Inflammatory macrophage (primary cell): ENCODE measurements at places on chromosomes 6 and 20.

- peak; percentile 62 for DNase-seq
Measured at GRCh38 chr6:33744001-33744848, 2.5 kb downstream of the IP6K3 start.

GRCh38 chr20:56361900-56362299, 3.1 kb downstream of the FAM210B start:
- no peak for DNase-seq

DNA sequence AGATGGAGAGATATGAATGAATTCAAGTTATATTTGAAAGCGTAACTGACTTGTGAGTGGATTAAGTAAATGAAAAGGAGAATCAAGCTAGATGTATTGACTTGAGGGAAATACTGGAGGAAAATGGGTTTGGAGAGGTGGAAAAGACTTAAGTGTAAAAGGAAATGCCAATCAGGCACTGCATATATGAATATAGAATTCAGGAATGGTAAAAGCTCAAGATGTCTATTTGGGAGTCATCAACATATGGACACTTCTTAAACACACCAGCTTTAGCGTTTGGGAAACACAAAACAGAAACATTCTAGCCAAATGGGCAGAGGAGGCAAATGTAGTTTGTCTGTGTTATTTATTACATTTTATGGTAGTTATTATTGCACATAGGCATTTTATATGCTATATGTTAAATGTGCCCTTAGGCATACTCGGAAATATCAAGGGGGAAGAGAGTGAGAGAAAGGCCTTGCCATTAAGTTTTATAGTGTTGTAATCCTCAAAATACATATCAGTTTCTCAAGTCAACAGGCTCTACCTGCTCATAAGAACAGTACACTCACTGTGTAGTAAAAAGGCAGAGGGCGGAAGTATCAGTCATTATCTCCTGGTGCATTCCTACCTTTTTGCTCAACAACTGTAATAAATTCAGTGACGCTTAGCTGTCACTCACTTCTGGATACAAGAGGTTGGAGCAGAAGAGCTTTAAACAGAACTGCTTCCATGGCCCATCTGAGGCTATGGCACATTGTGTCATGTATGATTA, 33.7 kb upstream of the ME1 start:
- no peak for DNase-seq

GRCh38 chr20:38859070-38859690, 53.7 kb downstream of the PPP1R16B start:
- peak; percentile 68 for DNase-seq

GRCh38 chr6:4732691-4733315, 43.4 kb upstream of the CDYL start:
- no peak for DNase-seq

DNA sequence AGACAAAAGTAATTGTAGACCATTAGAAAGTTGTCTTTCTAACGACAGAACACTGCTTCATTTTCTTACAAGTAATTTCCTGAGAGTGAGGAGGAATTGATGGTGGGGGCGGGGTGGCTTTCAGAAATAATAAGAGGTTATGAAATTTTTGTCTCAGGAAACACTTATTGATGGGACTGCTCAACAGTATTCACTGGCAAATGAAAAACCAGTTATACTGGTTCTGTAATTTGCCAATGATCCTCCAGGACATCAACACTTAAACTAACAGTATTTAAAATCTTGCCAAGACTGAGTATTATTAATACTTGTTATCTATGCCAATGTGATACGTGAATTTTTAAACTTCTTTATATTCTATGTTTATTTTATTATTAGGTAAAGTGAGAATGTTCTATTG, 41.8 kb upstream of the FUT9 start:
- no peak for DNase-seq

GRCh38 chr6:56995347-56995902, 40.5 kb downstream of the BEND6 start:
- no peak for DNase-seq

DNA sequence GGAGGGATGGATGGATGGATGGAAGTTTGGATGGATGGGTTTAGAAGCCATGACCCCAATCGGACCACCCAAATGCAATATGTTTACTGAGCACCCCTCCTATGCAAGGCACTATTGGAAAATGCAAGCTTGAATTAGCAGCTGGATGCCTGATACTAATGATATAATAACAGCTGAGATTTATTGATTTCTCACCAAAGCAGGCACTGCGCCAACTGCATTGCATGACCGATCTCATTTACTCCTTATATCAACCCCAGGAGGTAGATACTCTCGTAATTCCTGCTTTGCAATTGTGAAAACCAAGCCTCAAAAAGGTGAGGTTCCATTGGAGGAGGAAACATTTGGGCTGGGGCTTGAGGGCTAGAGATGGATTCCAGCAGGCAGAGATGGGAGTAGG, 89.7 kb downstream of the KCNB1 start:
- no peak for DNase-seq

DNA sequence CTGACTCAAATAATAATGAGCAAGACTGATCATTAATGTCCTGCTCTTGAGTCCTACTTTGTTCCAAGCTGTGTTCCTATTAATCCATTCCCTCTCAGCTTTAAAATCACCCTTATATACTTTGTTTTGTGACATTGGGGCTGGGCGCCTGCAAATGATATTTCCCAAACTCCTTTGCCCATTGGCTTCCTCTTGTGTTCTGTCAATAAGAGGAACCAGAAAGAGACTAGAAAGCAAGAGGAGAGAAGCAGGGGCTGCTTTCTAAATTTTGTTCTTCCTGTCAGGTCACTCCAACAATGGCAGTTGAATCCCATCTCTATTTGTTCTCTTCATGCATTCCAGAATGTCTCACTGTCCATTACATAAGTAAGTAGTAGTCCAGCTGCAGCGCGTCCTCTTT, 21.6 kb upstream of the TRIM27 start:
- no peak for DNase-seq

DNA sequence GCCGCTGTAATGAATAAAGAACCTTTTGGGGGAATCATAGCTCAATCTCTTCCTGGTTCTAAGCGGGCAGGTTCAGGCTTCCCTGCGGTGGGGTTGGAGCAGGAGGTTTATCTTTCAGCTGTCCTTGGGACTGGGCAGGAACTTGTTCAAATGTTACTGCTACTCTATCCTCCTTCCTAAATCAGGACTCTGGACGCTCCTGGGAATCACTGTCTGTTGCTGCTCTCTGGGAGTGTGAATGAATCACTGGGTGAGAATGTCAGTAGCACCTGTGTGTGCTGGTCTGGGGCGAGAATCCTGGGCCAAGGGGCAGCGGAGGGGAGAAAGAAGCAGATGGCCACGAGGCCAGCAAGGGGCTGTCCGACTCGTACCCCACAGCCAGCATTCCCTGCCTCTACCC, 65.4 kb upstream of the ZNFX1 start:
- DNase-seq, result no peak

GRCh38 chr20:14918976-14919375, 581.6 kb upstream of the FLRT3 start:
- no peak for DNase-seq

- DNase-seq, result no peak
Measured at GRCh38 chr20:10537850-10538480, 102.9 kb downstream of the SLX4IP start.

GRCh38 chr20:58994390-58995159, 12.5 kb downstream of the CTSZ start:
- DNase-seq, result no peak

DNA sequence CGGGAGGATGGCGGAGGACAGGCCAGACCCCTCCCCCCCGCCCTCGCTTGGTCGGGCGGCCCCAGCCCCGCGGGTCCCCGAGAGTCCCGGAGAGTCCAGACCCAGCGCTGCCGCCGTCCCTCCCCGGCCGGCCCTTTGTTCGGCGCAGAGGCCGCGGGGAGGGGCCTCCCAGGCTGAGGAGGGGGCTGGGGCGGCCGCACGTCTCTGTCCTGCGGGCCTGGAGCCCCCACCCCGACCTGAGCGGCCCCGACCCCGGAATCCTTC, 806 bp downstream of the KCNQ2 start:
- no peak for DNase-seq

DNA sequence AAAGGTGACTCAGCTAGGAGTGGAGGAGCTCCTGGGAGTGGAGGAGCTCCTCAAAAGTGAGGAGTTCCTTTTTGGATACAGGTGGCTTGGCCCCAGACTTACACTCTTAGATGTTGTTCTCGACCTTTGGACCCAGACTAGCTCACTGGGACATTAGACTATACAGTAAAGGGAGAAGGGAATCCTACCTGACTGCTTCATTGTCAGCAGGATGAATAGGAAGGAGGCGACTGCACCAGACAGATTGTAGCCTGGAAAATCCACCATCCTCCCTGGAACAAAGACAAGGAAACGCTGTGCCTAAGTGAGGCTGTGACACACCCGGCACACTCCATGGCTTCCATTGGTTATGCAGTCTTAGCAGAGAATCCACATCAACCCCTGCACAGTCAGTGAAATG, at the start of gene BTNL2:
BTNL2 (minus strand) TSS at position 325 of the 400 bp plus-strand sequence; CDS start at position 267, 58 bp downstream.
- no peak for DNase-seq

GRCh38 chr6:146968041-146968760, 236.0 kb upstream of the STXBP5 start:
- no peak for DNase-seq

DNA sequence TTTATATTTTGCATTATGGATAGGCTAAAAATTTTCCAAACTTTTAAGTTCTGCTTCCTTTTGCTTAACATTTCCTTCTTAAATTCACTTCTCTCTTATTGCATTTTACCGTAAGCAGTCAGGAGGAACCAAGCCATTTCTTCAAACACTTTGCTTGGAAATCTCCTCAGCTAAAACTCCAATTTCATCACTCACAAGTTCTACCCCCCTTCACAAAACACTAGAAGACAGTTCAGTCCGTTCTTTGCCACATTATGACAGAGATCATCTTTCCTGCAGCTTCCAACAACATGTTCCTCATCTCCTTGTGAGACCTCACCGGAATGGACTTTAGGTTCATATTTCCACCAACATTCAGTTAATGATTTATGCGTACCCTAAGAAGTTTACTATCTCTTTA, 79.2 kb upstream of the LY86 start:
- DNase-seq, result peak; percentile 58
